ENCODE measurements at places on chromosomes 1 and 21. TPM values are rescaled to one million over a fixed set of nuclear protein-coding genes. Genes with fewer than 3 reads are reported as not detected.
A peak's percentile ranks its signal among the peaks of the same experiment; 100 is the strongest.

DNA sequence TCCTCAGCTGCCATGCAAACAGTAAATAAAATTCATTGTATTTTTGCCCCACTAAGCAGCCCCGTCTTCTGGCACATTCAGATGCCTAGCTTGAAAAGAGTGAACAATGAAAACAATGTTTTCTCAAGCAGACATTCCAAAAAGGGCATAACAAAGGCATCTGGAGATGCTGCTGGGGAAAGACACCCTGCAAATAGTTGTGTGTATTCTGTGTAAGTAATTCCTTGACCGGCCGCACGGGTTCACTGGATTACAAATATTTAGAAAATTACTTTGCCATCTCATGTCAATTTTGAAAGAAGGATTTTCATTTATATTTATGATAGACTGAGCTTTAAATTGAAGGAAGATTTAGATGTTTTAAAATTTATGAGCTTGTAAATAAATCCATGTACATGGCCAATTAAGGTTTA lies 142.2 kb downstream of the SLC45A1 start:
- DNase-seq = no peak
- H3K36me3 ChIP-seq = no peaks in the 10 kb centered on the region
- no peaks in the 10 kb centered on the region for H3K27me3 ChIP-seq
- no peak overlapping the region for H3K27ac ChIP-seq

DNA sequence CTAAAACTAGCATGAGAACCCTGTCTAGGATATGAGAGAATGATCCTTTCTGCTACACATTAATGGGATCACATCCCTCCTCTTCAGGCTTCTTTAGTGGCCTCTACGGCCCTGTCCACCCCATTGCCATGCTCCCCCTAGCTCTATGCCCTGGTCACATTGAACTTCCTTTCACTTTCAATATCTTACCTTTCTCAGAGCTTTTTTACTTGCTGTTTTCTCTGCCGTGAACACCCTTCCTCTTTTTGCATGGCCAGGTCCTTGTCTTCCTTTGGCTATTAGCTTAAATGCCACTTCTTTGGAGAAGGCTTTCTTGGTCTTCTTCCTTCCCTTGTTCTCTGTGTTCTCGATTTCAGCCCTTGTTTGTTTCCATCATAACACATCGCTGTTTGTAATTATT lies 97.4 kb downstream of the GIPC2 start:
- H3K36me3 ChIP-seq = no peaks in the 10 kb centered on the region
- peak overlapping the region; percentile 73 for H3K4me3 ChIP-seq
- H3K27ac ChIP-seq = peak overlapping the region; percentile 13
- no peak for DNase-seq
- peaks cover 2% of the 10 kb centered on the region for H3K27me3 ChIP-seq

- no peaks in the 10 kb centered on the region for H3K36me3 ChIP-seq
- no peak for DNase-seq
- no peak overlapping the region for H3K4me3 ChIP-seq
- H3K27ac ChIP-seq = no peak overlapping the region
Measured at GRCh38 chr1:117576236-117576635, 29.6 kb upstream of the TENT5C start.

- no peaks in the 10 kb centered on the region for H3K27me3 ChIP-seq
- no peak for DNase-seq
- peaks cover 20% of the 10 kb centered on the region for H3K4me1 ChIP-seq
Measured at GRCh38 chr1:25556791-25557476, 13.5 kb downstream of the LDLRAP1 start.

The KIRREL1 gene
- total RNA-seq = not detected

- no peaks in the 10 kb centered on the region for H3K36me3 ChIP-seq
- peak overlapping the region; percentile 87 for H3K4me3 ChIP-seq
- no peak for DNase-seq
- H3K27ac ChIP-seq = peak overlapping the region; percentile 90
- peaks cover 34% of the 10 kb centered on the region for H3K4me1 ChIP-seq
Measured at GRCh38 chr1:36397083-36397377, 678 bp downstream of the LSM10 start.

DNA sequence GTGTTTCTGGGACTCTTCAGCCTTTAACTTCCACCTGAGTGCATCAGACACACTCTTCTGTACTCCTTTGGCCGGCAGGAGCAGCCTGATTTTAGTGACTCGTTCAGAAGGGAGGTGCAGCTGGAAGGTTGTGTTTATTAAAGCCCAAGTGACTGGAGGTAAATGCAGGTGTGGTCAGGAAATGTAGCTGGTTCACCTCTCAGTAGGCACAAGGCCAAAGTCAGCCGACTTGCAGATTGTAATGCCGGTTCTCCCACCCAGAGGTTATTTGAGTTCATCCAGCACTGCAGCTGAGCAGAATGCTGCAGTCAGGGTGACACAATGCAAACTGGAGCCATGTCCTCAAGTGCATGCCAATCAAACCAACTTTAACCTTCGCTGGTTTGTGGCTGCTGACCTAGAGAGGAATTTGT lies 91.5 kb downstream of the SPATA46 start:
- H3K4me3 ChIP-seq = no peak overlapping the region
- H3K27ac ChIP-seq = no peak overlapping the region
- H3K4me1 ChIP-seq = no peaks in the 10 kb centered on the region
- no peak for DNase-seq

The VHLL gene
- not detected for total RNA-seq

The GUCA2B gene
- total RNA-seq = not detected

DNA sequence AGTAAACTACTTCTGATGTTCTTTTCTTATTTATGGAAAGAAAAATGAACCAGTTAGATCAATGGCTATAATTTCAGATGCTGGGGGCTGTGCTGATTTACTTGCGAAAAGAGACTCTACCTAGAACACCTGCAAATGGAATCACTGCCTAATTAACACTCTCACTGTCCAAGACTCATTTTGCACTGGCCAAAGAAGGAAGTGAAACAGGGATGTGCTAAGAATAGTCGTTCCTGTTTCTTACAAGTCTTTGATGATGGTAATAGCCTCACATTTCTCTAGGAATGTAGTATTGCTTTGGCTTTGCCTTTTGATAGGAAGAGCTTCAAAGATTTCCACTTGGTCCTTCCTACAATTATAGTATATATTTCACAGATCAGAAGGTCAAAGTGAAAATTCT lies 12.7 kb upstream of the TSNAX start:
- peaks cover 28% of the 10 kb centered on the region for H3K27me3 ChIP-seq
- no peaks in the 10 kb centered on the region for H3K4me1 ChIP-seq
- no peak overlapping the region for H3K4me3 ChIP-seq
- no peak overlapping the region for H3K27ac ChIP-seq
- H3K36me3 ChIP-seq = no peaks in the 10 kb centered on the region

The ALX3 gene
- total RNA-seq = not detected

DNA sequence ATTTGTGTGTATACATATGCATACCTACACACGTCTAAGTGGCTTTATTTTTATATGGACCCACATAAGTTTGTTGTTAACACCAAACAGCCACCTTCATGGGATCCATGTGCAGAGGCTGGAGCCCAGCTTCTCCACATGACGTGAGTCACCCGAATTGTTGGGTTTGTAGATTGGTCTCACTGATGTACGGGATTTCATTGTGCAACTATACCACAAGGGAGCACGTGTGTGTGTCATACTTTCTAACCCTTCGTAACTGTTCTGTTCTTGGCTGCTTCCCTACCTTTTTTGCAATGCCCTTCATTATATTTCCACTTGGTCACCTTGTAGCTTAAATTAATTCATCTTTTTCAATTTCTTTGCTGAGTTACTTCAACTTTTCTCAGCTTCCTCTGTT lies 21.0 kb downstream of the SPRTN start:
- no peak for DNase-seq
- H3K4me1 ChIP-seq = peaks cover 13% of the 10 kb centered on the region
- H3K36me3 ChIP-seq = peaks cover 7% of the 10 kb centered on the region
- H3K27ac ChIP-seq = no peak overlapping the region
- no peak overlapping the region for H3K4me3 ChIP-seq

DNA sequence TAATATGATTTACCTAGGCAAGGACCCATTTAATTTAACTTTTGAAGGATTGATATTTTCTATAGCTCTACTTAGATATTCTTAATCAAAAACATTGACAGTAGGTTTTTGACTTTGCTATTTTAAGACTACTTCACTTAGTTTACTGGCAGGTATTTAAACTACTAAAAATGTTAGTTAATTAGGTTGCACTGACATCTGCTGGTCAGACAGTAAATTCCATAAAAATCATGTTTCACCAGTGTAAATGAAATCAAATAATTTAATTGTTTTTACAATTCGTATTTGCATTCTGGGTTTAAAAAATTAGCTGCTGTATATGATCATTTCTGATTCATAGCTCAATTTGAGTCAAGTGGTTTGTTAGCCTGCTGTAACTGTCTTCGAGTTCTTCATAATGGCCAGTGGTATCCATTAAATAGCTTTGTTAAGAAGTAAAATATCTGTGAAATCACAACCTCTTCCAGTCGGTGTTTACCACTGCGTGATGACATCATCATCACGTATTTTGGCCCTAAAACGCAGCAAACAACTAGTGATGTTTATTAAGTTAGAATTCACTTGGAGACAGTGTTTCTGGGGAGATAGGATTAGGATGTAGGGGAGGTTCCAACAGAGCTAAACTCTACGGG lies 26.2 kb downstream of the EXTL2 start:
- H3K27ac ChIP-seq = no peak overlapping the region
- no peaks in the 10 kb centered on the region for H3K27me3 ChIP-seq
- no peak for DNase-seq
- H3K4me3 ChIP-seq = no peak overlapping the region
- H3K36me3 ChIP-seq = no peaks in the 10 kb centered on the region
- no peaks in the 10 kb centered on the region for H3K4me1 ChIP-seq

The TRPM2 gene
- 15.8 TPM for total RNA-seq

DNA sequence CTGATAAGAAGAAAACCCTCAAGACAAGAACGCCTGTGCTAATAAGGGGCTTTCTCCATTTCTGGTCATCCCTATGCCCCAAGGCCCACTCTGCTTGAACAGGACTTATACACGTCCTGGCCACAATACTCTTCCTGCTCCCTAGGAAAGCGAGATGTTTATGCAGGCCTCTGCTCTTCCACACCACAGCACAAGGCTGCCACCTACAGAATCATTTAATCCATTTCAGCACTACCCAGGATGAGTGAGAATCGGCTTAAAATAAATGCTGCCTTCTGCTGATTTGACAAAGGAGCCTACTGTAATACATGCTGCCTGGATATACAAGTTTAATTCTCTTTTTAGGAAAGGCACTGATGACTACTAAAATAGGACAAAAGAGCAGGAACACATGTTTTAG lies 29.4 kb downstream of the FRRS1 start:
- no peaks in the 10 kb centered on the region for H3K4me1 ChIP-seq
- no peak for DNase-seq
- no peaks in the 10 kb centered on the region for H3K27me3 ChIP-seq
- no peak overlapping the region for H3K27ac ChIP-seq
- no peaks in the 10 kb centered on the region for H3K36me3 ChIP-seq

DNA sequence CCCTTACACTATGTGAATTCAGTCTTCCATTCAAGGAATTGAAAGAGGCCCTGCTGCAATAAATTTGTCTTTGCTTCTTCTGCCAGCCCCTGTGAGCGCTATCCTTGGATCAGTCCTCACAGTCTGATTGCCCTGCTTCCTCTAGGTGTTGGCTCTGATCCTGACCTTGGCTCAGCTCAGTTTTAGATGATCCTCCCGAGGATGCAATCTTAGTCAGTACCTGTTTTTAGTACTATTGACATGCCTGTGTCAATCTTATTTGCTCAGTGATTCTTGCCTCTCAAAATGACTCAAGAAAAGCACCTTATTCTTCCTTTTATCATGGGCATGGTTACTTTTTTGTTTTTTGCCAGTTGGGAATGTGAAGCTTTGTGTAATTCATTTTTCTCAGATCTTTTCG lies 101.4 kb upstream of the KCNK1 start:
- H3K4me1 ChIP-seq = no peaks in the 10 kb centered on the region
- H3K27ac ChIP-seq = no peak overlapping the region
- H3K4me3 ChIP-seq = no peak overlapping the region

DNA sequence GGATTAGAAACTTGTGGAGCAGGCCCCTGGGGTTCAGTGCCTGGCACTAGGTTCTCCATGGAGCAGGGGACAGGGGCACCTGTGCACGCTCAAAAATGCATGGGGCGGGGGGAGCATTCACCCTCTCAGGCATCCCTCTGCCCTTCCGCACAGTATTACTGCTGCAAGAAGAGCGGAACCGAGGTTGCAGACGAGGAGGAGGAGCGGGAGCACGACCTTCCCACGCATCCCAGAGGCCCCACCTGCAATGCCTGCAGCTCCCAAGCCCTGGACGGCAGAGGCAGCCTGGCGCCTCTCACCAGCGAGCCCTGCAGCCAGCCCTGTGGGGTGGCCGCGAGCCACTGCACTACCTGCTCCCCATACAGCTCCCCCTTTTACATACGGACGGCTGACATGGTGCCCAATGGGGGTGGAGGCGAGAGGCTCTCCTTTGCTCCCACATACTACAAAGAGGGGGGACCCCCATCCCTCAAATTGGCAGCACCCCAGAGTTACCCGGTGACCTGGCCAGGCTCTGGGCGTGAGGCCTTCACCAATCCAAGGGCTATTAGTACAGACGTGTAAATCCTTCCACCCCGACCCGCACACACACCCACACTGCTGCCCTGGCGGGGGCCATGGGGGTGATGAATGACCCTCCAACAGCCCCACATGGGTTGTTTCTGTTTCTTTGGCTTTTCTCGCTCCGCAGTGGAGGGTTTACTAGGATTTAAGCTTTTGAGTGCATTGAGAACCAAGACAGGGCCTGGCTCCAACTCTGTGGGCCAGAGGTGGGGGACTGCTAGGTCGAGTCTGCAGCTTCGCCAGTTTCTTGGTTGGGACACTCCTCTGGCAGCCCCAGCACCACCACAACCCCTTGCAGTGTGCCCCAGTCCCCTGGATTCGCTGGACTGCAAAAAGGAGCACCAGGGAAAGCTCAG lies 63.7 kb downstream of the TOR1AIP2 start:
- H3K4me3 ChIP-seq = no peak overlapping the region
- H3K36me3 ChIP-seq = no peaks in the 10 kb centered on the region

The GBP2 gene
- 357 TPM for total RNA-seq

GRCh38 chr1:153614906-153615305 lies 1.2 kb downstream of the S100A14 start:
- no peak for DNase-seq
- peaks cover 5% of the 10 kb centered on the region for H3K4me1 ChIP-seq

DNA sequence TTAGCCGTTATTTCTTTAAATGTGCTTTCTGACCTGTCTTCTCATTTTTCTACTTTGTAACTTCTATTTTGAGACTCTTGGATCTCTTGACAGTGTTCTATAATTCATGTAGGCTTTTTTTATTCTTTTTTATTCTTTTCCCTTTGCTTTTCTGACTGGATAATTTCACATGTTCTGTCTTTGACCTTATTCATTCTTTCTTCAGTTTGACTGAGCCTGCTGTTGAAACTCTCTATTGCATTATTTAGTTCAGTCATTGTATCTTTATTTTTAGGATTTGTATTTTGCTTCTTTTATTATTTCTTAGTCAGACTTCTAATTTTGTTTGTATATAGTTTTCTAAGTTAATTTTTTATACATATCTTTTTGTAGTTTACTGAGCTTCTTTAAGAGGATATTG lies 66.1 kb downstream of the DNAH14 start:
- no peaks in the 10 kb centered on the region for H3K4me1 ChIP-seq
- H3K27ac ChIP-seq = no peak overlapping the region
- no peak for DNase-seq

The PPFIA4 gene
- total RNA-seq = 19.6 TPM

All from natural killer cell treated with Interleukin-12 subunit alpha and Interleukin-12 subunit beta and Interleukin-15 and Interleukin-18, amount 100 ng/mL, for 72 hours (primary cell).